ENCODE measurements at places on chromosomes 2 and 18.

DNA sequence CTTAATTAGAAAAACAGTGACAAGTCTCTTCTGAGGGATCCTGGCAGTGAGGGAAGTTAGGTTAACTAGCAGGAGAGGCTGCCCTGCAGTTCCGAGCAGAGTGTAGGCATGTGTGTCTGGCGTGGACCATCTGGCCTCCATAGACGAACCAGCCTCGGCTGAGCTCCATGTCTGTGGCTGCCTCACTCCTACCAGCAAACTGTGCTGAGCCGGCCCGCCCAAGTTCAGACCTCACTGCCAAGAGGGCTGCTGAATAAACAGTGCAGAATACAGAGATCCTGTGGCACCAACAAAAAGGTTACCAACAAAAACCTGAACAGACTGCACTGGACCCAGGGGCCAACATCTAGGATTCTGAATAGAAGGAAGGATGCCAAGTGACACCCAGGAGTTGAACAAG lies 27.3 kb downstream of the INO80C start:
- no peak overlapping the region for H3K4me3 ChIP-seq
- no peak for DNase-seq

DNA sequence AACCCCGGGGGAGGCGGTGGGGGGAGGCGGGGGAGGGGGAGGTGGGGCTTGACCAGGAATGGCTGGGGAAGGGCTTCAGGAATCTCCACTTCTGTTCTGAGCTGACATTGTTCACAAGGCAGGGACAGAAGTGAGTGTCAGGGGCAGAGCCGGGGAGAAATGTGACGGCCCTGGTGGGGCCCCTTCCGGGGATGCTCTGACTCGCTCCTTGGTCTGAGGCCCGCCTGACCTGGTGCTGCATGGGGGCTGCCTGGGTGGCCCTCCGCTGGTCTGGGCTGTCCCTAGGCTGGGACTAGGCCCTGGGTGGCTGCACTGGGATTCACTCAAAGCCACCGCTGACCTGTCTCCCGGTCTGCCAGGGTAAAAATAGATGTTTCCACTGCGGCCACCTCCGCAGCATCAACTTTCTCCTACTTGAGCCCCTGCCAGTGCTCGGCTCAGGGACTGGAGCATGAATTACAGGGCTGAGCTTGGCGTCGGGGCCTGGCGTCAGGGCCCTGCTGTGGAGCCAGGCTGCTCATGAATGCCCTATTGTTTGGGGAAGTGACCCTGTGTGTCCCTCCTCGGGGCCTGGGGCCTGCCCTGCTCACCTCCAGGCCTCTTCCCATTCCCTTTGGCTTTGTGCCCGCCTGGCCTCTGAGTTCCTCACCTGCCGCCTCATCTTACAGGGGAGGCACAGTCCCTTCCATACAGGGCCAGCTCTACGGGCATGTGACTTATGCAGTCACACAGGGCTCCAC lies 247.5 kb downstream of the DYSF start:
- H3K36me3 ChIP-seq = no peaks in the 10 kb centered on the region
- no peak overlapping the region for H3K4me3 ChIP-seq
- DNase-seq = no peak
- H3K27me3 ChIP-seq = no peaks in the 10 kb centered on the region
- no peak overlapping the region for H3K27ac ChIP-seq
- H3K4me1 ChIP-seq = no peaks in the 10 kb centered on the region

GRCh38 chr2:38178556-38179419 lies 102.8 kb upstream of the CYP1B1 start:
- no peak overlapping the region for H3K27ac ChIP-seq
- H3K36me3 ChIP-seq = no peaks in the 10 kb centered on the region
- peaks cover 29% of the 10 kb centered on the region for H3K27me3 ChIP-seq

GRCh38 chr2:25313711-25314513 lies 27.8 kb downstream of the DNMT3A start:
- H3K36me3 ChIP-seq = no peaks in the 10 kb centered on the region
- no peak for DNase-seq
- no peaks in the 10 kb centered on the region for H3K4me1 ChIP-seq
- no peaks in the 10 kb centered on the region for H3K27me3 ChIP-seq

- H3K4me3 ChIP-seq = no peak overlapping the region
- no peak for DNase-seq
- 0 out of 2 replicates have a peak, but pooled peaks cover 8% of the 10 kb centered on the region for H3K4me1 ChIP-seq
- H3K27ac ChIP-seq = no peak overlapping the region
- no peaks in the 10 kb centered on the region for H3K27me3 ChIP-seq
Observed at GRCh38 chr2:164671664-164672396, 50.5 kb upstream of the GRB14 start.

- DNase-seq = peak; percentile 63
- no peak overlapping the region for H3K4me3 ChIP-seq
- no peak overlapping the region for H3K27ac ChIP-seq
- H3K4me1 ChIP-seq = no peaks in the 10 kb centered on the region
- no peaks in the 10 kb centered on the region for H3K27me3 ChIP-seq
Observed at GRCh38 chr2:57516698-57517340, 529.8 kb upstream of the VRK2 start.

GRCh38 chr2:188326290-188326668 lies 34.6 kb downstream of the GULP1 start:
- H3K27me3 ChIP-seq = no peaks in the 10 kb centered on the region
- no peak overlapping the region for H3K4me3 ChIP-seq
- no peak overlapping the region for H3K27ac ChIP-seq
- no peaks in the 10 kb centered on the region for H3K4me1 ChIP-seq

DNA sequence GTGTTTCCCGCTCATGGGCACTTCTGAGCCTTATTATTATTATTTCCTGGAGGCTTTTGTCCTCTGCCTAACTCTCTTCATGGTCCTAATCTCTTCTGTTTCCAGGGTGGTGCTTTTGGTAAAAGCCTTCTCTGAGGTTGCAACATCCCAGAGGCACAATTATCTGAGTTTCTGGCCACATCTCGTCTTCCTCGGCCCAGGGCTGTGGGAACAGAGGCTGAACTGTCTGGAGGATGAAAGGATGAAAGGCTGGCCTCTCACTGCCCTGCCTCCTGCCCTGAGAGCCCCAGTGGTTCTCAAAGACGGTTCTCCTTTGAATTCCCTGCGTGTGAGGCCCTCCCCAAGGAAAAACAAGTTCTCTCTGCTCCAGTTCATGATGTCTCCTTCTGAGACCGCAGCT lies 13.8 kb downstream of the GYPC start:
- no peak overlapping the region for H3K27ac ChIP-seq
- no peaks in the 10 kb centered on the region for H3K36me3 ChIP-seq
- no peak overlapping the region for H3K4me3 ChIP-seq
- H3K4me1 ChIP-seq = peaks cover 24% of the 10 kb centered on the region

DNA sequence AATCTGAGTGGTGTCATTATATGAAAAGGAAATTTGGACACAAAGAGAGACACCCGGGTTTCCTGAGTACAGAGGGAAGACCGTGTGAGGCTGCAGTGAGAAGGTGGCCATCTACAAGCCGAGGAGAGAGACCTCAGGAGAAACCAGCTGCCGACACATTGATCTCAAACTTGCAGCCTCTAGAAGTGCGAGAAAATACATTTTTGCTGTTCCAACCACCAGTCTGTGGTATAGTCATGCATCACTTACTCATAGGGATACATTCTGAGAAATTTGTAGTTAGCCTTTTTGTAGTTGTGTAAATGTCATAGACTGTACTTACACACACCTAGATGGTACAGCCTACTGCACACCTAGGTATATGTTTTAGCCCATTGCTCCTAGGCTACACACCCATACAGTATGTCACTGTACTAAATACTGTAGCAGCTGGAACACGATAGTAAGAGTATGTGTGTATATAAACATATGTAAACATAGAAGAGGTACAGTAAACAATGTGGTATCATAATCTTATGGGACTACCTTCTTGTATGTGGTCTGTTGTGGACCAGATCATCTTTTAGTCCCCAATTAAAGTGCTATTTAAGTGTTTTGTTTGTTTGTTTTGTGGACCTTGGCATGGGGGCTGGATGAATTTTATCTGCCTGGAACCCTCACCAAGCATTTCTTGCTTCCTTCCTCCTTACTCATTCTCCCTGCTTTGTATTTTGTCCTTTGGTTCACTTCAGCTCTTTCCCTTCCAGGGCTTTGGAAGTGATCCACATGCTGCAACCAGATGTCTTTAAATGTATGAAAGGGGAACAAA lies 38.3 kb upstream of the SESTD1 start:
- no peaks in the 10 kb centered on the region for H3K36me3 ChIP-seq
- no peak overlapping the region for H3K27ac ChIP-seq
- H3K27me3 ChIP-seq = no peaks in the 10 kb centered on the region
- no peak overlapping the region for H3K4me3 ChIP-seq
- no peak for DNase-seq

DNA sequence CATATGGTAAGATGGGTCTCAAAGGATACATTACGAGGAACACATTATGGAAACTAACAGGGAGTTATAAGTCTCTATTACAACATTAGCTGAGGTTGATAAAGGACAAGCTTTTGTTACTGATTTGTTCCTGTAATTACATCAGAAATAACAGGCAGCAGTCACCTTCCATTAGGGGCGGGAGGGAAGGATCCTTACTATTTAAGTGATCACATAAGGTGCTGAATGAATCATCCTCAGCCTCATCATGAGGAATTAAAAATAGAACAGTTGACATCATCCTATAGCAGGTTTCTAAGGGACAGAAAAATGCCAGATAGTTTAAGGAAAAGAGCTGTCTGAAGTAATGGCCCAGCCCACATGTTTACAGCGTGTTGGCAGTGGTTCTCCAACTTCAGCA lies 86.9 kb upstream of the MGAT5 start:
- no peaks in the 10 kb centered on the region for H3K36me3 ChIP-seq
- no peak overlapping the region for H3K27ac ChIP-seq
- H3K27me3 ChIP-seq = no peaks in the 10 kb centered on the region
- DNase-seq = no peak

GRCh38 chr2:229798446-229799155 lies 84.2 kb upstream of the DNER start:
- H3K27ac ChIP-seq = no peak overlapping the region
- no peak overlapping the region for H3K4me3 ChIP-seq
- no peak for DNase-seq
- H3K36me3 ChIP-seq = no peaks in the 10 kb centered on the region
- no peaks in the 10 kb centered on the region for H3K4me1 ChIP-seq
- no peaks in the 10 kb centered on the region for H3K27me3 ChIP-seq

DNA sequence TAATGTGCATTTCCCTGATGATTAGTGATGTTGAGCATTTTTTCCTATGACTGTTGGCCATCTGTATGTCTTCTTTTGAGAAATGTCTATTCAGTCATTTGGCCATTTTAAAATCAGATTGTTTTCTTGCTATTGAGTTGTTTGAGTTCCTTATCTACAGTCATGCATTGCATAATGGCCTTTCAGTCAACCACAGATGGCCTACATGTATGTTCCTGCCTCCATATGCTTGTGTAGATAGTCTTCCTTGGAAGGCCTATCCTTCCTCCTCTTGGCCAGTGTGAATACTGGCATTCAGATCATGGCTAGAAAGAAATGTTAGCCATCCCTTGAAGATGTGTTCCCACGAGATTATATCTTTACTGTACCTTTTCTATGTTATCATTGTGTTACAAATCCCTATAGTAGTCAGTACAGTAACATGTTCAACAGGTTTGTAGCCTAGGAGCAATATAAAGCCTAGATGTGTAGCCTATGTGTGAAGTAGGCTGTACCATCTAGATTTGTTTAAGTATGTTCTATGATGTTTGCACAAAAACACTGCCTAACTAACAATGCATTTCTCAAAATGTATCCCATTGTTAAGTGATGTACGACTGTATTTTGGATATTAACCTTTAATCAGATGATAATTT lies 65.6 kb upstream of the CD302 start:
- H3K4me3 ChIP-seq = no peak overlapping the region
- no peak overlapping the region for H3K27ac ChIP-seq
- H3K4me1 ChIP-seq = no peaks in the 10 kb centered on the region
- H3K27me3 ChIP-seq = no peaks in the 10 kb centered on the region
- peaks cover 4% of the 10 kb centered on the region for H3K36me3 ChIP-seq
- no peak for DNase-seq

GRCh38 chr2:167729911-167730310 lies 517.5 kb downstream of the STK39 start:
- H3K4me3 ChIP-seq = no peak overlapping the region
- H3K4me1 ChIP-seq = no peaks in the 10 kb centered on the region
- no peak overlapping the region for H3K27ac ChIP-seq
- H3K36me3 ChIP-seq = no peaks in the 10 kb centered on the region
- no peak for DNase-seq
- no peaks in the 10 kb centered on the region for H3K27me3 ChIP-seq

DNA sequence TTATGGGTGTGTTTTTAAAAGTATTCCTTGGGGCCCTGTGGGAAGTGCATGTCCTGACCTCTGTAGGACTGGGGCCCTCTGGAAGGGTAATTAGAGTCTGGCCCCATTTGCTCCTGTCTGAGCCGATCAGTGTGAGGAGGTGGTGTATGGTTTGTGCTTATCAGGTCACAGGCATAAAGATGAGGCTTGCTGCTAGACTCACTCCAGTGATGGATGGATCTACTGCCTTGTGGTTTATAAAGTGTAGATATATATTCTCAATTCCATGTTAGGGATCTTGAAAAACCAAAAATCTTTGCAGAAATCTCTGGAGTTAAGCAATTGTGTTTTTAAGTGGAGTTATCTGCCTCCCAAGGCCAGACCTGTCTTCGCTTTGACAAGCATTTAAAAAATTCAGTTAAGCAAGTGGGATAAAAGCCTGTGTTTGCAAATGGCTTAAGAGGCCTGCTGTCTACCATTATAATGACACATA lies 182.4 kb downstream of the PTPRM start:
- no peak overlapping the region for H3K27ac ChIP-seq
- DNase-seq = no peak
- no peaks in the 10 kb centered on the region for H3K27me3 ChIP-seq
- H3K4me3 ChIP-seq = no peak overlapping the region

DNA sequence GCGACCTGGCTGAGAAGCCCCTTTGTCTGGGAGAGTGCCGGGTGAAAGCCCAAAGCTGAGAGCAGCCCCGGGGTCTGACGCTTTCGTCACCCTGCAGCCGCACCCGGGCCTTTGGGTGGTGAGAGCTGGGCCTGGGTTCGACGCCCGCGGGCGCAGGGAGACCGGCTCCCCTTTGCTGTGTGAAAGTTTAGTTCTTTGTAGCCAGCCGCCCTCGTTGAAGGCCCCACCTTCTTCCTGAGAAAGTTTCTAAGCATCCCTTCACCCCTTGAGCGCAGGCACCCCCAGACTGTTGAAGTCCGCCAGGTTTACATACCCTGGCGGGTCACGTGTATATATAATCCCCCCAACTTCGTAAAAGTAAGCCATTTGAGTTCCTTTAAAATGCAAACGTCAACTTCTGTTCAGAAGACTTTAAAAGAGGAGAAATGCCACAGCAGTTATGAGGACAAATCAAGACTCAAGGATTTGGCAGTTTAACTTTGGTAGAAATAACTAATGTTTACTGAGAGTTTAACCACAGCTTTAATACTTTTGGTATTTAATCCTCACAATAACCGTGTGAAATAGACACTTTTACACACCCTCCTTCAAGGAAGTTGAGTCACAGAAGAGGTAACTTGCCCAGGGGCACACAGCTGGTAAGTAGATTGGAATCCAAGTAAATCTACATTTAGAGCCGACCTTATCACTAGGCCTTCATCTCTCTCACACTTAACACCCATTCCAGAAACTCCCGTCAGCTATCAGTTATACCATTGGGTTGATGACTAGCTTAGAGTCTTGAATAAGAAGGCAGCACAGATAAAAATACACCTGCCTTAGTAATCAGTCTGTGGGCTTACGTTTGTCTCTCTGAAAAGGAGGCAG lies 1.1 kb upstream of the MBOAT2 start:
- no peak for DNase-seq
- H3K27me3 ChIP-seq = no peaks in the 10 kb centered on the region
